COR-L47 (cell line): ENCODE measurements at places on chromosomes 5 and 9.

DNA sequence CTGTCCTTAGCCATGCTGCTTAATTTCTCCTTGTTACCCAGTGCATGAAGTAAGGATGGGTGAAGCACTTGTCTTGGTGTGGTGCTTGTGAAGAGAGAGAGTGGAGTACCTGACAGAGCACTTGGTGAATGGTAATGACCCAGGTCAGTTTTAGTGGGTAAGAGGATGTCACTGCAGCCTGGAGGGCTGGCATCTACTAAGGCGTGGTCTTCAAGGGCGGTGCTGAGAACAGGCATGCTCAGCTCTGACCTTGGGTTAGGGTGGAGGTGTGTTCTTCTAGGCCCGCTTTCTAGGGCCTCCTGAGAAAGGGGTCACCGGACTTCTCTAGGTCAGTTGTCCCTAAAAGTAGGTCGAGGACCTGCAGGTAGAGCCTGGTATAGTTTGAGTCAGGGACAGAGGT, 25.7 kb downstream of the SH3GL2 start:
- no peak for DNase-seq

GRCh38 chr5:62206150-62206829, 99.7 kb upstream of the KIF2A start:
- peak; percentile 1 for DNase-seq

GRCh38 chr5:42840269-42840668, 28.6 kb upstream of the SELENOP start:
- no peak for DNase-seq

GRCh38 chr5:90135779-90136378, 273.7 kb downstream of the CETN3 start:
- DNase-seq = no peak

DNA sequence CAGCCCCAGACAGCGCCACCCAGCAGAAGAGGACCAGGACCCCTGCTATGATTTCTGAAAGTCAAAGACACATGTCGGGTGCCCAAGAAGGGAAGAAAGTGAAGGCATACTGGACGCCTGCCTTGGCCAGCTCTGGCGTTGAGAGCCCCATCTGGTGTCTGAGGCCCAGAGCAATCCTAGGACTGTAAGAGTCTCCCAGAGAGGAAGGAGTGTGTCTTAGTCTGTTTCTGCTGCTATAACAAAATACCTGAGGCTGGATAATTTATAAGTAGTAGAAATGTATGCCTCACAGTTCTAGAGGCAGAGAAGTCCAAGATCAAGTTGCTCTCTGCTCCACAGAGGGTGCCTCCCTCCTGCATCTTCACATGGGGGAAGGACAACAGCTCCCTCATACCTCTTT, 10.8 kb downstream of the RASGEF1C start:
- DNase-seq = no peak

DNA sequence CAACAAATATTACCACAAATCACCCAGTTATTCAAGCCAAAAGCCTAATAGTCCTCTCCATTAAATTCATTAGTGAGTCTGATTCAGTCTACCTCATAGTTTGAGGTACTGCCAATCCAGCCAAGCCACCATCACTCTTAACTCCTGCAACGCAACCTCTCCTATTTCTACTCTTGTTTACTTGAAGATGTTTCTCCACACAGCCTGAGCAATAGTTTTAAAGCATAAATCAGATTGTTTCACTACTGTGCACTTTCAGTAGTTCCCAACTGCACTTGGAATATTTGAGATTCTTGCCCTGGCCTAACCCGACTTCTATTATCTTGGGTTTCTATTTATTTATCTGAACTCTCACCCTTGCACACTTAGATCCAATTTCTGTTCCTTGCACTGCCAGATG, 85.5 kb downstream of the YIPF5 start:
- no peak for DNase-seq

- DNase-seq = no peak
These were observed 71.9 kb downstream of the MAP1B start for GRCh38 chr5:72179028-72179815.

GRCh38 chr5:96876292-96876850, at the start of gene ERAP2:
Gene ERAP2 (plus strand): TSS chr5:96876500. CDS start chr5:96879686, 3,186 bp downstream.
- peak; percentile 35 for DNase-seq

DNA sequence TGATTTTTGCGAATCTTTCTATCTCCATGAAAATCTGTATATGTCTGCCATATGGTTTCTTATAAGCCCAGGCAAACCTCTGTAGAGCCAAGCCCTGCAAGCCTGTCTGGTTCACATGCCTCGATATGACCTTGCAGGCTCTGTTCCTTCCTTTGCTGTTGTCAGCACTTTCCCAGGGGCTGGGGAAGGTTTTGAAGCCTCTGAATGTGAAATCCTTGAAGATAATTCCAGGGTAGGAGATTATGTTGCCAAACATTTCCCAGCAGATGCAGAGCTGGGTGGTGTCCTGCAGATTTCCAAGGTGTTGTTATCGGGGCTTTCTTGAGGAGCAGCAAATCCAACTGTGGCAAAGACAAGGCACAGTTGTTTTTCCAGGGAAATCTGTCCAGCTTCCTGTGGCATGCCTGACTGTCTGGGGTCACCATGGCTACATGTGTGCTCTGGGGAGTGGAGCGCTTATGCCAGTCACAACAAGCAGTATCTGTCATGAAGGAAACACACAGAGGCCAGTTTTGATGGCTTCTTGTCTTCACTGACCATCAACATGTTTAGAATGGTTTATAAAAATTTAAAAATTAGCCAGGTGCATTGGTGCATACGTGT, 60.7 kb upstream of the RPS23 start:
- DNase-seq = no peak

DNA sequence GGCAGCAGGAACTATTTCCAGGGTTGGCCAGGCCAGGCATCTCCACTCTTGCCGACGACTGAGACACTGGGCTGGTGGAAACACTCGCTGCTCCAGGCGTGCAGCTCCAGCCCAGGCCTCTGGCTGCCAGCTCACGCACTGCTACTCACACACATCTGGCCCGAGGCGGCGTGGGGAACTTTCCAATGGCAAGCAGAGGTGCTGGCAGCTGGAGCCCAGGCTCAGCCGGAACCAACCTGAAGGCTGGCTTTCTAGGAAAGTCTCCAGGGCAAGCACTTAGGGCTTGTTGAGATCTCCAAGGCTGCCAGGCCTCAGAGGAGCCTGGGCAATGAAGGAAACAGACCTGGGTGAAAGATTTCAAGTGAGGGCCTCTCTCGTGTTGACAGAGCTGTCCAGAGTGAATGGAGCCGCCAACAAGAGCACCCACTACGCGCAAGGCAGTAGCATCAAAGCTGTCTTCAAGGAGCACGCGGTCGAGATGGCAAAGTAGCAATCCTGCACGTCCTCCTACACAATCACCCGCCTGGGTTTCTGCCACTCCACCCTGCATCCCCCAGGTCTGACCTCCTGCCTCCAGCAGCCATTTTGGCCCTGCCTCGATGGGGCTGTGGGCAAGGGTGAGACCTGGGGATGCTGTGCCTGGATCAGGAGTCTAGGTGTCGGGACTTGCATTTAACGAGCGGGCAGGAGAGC, 14.4 kb downstream of the SH3PXD2B start:
- no peak for DNase-seq

GRCh38 chr5:14281746-14282181, 138.6 kb downstream of the TRIO start:
- no peak for DNase-seq

DNA sequence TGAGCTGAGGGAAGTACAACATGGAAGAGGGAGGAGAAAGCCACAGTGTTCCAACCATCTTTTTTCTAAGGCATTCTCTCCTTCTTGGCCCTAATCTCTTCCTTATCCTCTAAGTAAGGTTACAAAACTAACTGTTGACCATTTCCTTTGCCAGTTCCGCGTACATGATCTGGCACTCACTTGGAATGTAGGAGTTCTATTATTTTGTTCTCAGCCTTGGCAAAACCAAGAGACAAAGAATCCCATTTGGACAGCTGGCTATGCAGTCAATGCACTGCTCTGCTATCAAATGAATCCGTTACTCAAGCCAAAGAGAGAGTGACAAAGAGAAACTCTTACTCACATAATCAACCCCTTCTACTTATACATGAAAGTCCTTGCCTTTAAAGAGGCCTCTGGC, 410.3 kb downstream of the DTWD2 start:
- DNase-seq = no peak

- DNase-seq = no peak
These were observed 17.2 kb upstream of the AFAP1L1 start for GRCh38 chr5:149254506-149254905.

- no peak for DNase-seq
These were observed 951.1 kb upstream of the DMAC1 start for GRCh38 chr9:8750639-8751051.
